ENCODE measurements at places on chromosomes 13 and 19.
A peak's percentile ranks its signal among the peaks of the same experiment; 100 is the strongest.

DNA sequence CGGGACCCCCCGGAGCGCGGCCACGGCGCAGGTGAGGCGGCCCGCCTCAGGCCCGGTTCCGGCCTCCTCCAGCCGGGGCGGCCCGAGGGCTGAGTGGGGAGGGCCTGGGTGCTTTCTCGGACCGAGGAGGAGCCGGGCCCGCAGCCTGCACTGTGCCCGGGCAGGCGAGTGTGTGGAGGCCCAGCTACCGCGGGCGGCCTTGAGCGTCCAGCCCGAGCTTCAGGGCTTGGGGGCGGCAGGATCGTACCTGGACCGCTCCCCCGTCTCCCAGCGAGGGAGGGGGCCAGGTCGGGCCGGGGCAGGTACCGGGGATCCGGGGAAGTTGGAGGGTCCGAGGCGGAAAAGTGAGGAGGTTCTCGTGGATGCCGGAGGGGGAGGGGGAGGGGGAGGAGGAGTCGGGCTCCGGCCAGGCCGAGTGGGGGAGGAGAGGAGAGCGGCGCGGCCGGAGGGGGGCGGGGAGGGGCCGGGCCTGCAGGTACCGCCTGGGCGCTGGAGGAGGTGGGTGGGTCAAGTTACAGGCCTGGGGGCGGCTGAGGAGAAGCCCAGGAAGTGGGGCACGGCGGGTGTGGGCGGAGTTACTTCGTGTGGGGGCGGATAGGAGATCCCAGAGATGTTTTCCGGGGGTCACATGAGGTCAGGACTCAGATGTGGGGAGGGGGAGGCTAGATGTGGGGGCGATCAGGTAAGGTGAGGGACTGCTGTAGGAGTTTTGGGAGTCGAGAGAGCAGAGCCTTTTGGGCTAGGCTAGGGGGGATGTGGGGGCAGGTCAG lies 545 bp downstream of the NACC1 start:
- DNase-seq: peak; percentile 68

DNA sequence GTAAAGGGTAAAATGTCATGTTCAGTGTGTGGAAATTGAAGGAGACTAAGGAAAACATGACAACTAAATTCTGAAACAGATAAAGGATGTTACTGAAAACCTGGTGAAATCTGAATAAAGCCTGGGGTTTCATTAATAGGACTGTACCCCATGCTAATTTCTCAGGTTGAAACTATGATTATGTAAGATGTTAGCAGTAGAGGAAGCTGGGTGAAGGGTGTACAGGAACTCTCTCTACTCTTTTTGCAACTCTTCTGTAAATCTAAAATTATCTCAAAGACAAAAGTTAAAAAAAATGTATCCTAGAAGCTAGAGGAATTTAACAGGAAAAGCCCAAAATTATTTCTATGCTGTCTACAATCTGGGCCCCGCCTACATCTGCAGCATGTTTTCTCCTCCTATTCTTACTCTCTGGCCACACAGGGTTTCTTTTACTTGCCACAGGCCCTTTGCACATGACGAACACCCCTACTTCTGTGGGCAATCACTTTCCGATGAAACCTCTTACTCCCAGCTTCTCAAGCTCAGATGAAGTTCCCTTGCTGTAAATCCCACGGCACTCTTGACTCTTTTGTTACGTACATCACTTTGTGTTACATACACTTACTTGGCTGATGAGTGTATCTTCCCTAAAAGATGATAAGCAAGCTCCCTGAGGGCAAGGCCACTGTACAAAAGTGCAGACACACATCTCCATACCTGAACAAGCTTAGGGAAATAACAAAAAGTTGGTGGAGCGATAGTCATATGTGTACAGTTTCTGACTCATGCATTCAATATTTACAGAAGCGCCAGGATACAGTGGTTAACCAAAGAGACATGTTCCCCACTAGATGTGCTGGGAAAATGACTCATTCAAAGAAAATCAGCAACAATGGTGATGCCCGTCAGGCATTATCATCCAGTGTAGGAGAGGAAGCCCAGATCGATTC lies 32.6 kb downstream of the RUBCNL start:
- DNase-seq: peak; percentile 61

- no peak for DNase-seq
These were observed 1684.2 kb upstream of the SLC10A2 start for GRCh38 chr13:104750377-104750776.

GRCh38 chr13:110942248-110942981 lies 27.5 kb upstream of the ANKRD10 start:
- DNase-seq: no peak

DNA sequence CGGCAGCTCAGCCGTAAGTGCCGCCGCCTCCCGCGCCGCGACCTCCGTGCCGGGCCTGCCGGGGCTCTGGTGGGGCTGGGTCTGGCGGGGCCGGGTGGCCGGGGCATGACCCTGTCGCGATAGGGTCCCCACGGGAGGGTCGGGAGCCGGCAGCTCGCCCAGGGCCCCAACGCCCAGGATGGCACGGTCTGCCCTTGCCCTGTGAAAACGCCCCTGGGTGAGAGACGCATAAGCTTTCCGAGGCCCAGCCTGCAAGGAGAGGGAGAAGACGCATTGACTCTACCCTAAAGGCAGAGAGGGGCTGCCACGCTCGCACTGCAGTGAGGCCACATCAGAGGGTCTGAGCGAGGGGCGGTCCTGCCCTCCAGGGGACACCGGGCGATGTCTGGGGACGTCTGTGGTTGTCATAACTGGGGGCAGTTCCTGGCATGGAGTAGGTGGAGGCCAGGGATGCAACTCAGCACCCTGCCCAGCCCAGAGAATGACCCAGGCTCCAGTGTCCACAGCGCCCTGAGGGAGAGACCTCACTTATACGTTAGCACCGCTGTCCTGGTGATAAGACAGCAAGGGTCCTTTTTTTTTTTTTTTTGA lies 539 bp downstream of the ZNF554 start:
- DNase-seq: no peak

- DNase-seq: peak; percentile 84
These were observed at the start of gene PEAK3 for GRCh38 chr19:2282062-2282861. Gene PEAK3, minus strand, starts transcription at chr19:2282175. Its CDS starts 1,244 bp downstream, at chr19:2280931.

GRCh38 chr19:19451429-19452242 lies 46.2 kb downstream of the GATAD2A start:
- DNase-seq: no peak

- DNase-seq: peak; percentile 49
These were observed 81.1 kb upstream of the SIAH3 start for GRCh38 chr13:45932676-45933075.

- DNase-seq: no peak
These were observed 64.9 kb downstream of the GADD45B start for GRCh38 chr19:2540646-2541454.

GRCh38 chr13:40613192-40613818 lies 53.1 kb downstream of the FOXO1 start:
- peak; percentile 17 for DNase-seq

DNA sequence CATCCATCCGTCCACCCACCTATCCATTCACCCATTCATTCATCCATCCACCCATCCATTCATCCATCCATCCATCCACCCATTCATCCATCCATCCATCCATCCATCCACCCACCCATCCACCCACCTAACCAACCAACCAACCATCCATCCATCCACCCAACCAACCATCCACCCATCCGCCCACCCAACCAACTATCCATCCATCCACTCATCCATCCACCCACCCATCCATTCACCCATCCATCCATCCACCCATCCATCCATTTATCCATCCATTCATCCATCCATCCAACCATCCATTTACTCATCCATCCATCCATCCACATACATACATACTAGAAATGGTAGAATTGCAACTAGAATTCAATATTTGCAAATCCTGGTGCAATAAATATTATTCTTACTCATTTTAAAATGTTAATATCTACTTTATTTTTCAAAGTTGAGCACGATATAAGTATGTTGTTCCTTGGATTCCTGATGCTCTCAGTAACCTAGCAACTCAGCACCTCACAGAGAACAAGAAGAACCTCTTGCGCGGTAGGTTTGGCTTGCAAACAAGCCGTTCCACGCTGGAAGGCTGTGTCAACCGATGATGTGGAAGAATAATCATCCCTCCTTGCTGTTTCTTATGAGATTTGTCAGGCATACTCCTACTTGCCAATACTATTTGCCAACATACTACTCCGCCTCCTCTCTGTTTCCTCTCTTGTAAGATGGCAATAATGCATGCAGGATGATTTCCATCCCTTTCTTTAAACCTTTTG lies 111.7 kb downstream of the GNG7 start:
- DNase-seq: no peak

GRCh38 chr19:16928916-16929315 lies 40.1 kb downstream of the F2RL3 start:
- no peak for DNase-seq

DNA sequence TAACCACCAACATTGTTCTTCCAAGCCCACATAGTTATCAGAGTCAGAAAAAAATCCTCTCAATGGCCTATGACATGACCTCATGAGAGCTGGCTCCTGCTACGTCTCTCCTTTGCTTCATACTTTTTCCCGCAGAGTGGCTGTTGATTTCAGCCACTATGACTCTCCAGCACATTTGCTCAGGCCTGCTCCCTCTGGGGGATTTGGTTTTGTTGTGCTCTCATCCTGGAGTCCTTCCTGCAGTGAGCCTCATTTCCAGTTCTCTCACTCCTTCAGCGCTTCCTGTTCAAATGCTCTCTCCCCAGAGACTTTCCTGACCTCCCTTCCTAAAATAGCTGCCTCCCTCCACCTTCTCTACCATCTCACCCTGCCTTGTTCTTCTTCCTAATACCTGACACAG lies 72.0 kb upstream of the USP29 start:
- DNase-seq: no peak

DNA sequence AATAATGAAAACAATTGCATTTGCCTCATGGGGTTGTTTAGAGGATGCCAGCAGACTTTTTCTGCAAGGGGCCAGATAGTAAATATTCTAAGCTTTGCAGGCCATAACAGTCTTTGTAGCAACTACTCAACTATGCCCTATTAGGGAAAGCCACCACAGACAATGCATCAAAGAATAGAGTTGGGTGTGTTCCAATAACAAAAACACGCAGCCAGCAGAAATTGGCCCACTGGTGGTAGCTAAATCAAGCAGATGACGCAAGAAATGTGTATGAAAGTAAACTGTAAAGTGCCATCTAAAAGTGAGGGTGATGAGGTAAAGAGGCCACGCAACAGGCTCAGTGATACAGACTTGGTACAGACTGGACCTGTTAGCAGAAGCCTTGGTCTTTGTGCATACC lies 75.2 kb upstream of the SIAH3 start:
- no peak for DNase-seq

DNA sequence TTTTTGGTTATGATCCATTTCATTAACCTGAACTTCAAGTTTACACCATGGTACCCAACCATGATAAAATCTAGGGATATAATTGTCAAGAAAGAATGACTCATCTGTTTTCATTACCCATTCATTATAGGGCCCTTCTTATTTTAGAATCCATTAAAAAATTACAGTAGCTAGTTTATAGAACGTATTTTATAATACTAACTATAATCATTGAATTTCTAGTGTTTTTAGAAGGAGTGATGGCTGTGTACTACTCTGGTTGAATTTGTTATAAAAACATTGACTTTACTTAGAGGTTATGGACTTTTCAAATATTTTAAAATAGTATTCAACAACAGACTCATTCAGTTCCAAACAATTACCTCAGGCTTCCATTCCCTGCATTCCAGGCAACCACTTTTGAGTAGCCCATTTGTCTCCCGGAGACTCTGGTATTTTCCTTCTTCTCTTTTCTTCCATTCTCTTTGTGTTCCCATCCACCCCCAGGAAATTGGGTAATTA lies 71.9 kb upstream of the KLF12 start:
- DNase-seq: no peak

GRCh38 chr19:28948026-28948425 lies 264.9 kb downstream of the UQCRFS1 start:
- no peak for DNase-seq

- DNase-seq: peak; percentile 97
These were observed 4.2 kb downstream of the ADPRHL1 start for GRCh38 chr13:113448885-113449692.

DNA sequence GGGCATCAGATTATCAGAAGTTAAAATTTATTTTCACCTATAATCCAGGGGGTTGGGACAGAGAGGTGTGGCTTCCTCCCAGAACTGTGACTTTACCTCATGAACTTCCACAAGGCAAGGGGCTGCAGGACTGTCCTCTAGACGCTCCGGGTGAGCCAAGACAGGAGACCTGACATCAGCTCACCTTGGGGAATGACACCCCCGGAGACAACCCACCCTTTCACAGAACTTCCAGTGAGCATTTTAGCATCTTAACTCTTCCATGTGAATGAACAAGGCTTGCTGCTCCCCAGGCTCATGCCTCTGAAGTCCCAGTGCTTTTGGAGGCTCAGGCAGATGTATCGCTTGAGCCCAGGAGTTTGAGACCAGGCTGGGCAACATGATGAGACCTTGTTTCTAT lies 29.4 kb upstream of the TFDP1 start:
- no peak for DNase-seq

DNA sequence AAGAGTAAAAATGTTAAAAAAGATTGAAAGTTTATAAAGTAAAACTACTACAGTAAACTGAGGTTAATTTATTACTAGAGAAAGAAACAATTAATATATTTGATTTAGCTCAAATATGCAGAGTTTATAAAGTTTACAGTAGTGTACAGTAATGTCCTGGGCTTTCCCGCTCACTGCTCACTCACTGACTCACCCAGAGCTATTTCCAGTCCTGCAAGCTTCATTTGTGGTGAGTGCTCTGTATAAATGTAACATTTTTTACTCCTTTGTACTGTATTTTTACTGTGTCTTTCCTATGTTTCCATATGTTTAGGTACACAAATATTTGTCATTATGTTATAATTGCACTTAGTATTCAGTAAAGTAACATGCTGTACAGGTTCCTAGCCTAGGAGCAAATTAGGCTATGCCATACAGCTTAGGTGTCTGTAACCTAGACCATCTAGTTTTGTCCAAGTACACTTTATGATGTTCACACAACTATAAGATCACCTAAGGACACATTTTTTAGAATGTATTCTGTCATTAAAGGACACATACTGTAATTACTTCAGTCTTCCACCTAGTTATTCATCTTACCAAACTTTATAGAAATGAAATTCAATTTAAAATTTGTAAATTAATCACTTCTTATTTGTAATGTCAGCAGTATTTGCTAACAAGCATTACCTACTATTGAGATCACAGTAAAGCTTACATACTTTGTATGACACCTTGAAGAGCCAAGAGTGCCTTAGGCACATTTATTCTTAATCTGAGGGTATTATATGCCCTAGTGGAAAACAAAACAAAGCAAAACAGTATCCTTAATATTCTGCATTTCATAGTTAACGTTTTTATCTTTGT lies 683.4 kb downstream of the PCDH9 start:
- no peak for DNase-seq

DNA sequence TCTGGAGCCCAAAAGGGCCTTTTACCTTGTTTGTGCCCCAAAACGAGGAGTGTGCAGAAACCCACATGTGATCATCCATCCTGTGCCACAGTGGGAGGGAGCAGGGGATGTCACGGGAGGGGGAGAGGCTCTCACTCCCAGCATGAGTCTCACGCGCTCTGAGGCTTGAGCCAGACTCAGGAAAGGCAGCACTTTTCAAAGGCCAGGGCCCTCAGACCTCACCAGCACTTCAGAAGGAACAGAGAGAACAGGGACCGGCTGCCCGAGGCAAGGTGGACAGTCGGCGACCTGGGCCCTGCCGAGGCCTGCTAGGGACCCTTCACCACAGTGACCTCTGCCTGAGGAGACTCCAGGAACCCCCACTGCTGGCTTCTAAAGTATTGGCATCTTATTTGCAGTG lies 71.7 kb upstream of the WASF3 start:
- no peak for DNase-seq
